ENCODE measurements at places on chromosomes 3 and 15.

DNA sequence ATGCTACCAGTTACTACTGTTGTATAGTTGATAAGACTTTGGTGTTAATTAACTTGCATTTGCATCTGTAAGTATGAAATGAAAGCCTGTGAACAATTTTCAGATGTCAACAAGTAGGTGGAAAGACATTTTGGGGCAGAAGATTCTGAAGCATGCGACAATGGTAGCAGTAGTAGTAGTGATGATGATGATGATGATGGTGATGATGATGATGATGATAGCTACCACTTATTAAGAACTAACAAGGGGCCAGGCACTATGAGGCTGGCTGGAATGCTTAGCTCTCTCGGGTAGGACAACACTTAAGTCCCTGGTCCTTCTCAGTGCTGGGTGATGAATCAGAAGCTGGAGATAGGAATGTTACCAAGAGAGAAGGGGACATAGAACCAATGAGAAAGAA is 333.4 kb upstream of the IL12A start:
- DNase-seq, result no peak

- DNase-seq, result no peak
Measured at GRCh38 chr15:81264072-81264857, 59.7 kb downstream of the STARD5 start.

GRCh38 chr3:171615281-171615680 is 155.1 kb upstream of the TNIK start:
- no peak for DNase-seq

GRCh38 chr15:40926659-40927494 is 2.3 kb upstream of the DLL4 start:
- no peak for DNase-seq

GRCh38 chr3:64083575-64083974 is 60.3 kb upstream of the PSMD6 start:
- DNase-seq, result no peak

GRCh38 chr15:99343208-99343607 is 91.9 kb downstream of the LRRC28 start:
- no peak for DNase-seq

DNA sequence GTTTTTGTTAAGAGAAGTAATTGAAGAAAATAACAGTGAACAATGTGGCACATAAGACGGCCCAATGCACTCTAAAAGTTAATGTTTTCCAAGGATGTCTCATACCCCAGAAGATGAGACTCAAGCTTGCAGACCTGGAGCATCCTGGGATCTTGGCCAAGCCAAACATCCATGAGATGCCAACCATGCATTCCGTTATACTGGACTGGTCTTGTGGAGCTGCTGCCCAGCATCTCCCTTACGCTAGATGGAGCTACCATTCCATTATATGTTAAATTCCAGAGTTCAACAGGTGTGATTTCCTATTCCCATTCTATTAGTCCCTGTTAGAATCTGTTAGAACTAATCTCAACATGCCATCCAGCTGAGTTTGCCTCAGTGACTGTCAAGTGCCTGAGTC is 181.8 kb downstream of the PDCD6IP start:
- DNase-seq, result no peak

Data from T-helper 1 cell (primary cell).